Stimulated activated naive CD8-positive, alpha-beta T cell treated with anti-CD3 and anti-CD28 coated beads, Interleukin-15, amount 100 ng/mL, for 72 hours (primary cell): ENCODE measurements at places on chromosomes 13 and 19.

DNA sequence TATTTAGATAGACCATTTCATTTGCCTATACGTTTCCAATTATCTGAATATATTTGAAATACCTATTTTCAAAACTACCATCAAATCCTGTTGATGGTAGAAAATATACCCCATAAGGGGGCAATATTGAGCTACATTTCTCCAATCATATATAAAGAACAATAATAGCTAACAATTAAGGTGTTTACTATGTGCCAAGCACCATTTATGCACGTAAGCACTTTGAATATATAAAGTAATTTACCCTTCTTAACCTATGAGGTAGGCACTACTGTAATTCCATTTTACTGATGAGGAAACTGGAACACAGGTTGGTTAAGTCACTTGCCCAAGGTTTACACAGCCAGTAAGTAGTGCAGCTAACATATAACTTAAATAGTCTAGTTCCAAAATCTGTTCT, 79.2 kb downstream of the UBL3 start:
- DNase-seq = no peak

- DNase-seq = no peak
These were observed 22.8 kb upstream of the UPF3A start for GRCh38 chr13:114258589-114258988.

DNA sequence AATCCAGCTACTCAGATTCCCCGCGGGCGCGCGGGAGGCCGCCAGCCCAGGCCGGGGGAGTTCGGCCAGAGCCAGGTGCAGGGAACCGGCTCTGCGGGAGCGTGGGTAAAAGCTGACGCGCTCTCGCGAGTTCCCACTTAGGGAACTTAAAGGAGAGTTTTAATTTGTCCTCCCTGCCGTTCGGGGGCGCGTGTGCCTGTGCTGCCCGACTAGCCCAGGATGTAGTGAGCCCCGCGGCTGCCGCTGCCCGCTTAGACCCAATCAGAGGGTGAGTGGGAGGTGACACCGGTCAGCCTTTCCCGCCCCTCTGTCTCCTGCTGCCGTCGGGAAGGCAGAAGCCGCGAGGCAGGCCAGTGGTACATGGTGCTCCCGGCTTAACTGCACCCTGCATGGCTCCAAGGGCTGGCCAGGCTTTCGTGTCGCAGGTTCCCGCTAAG, 36.0 kb upstream of the NEK3 start:
- DNase-seq = peak; percentile 76

DNA sequence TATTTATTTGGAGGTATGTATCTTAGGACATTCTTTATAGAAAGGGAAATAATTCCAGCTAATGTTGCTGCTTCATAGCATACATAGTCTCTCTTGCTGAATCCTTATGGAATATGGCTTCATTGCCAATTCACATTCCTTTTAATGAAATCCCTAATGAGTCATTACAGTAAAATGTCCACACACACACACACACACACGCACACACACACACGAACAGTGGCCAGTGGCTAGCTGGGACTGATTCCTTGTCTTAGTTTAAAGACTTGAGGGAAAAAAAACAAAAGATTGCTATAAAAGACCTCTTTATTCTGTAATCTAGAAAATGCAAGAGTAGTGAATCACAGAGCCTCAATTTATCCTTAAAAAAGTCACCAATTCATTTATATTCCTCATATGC, 301.6 kb downstream of the SLITRK6 start:
- DNase-seq = no peak

GRCh38 chr13:97982286-97982685, 28.8 kb downstream of the IPO5 start:
- no peak for DNase-seq

DNA sequence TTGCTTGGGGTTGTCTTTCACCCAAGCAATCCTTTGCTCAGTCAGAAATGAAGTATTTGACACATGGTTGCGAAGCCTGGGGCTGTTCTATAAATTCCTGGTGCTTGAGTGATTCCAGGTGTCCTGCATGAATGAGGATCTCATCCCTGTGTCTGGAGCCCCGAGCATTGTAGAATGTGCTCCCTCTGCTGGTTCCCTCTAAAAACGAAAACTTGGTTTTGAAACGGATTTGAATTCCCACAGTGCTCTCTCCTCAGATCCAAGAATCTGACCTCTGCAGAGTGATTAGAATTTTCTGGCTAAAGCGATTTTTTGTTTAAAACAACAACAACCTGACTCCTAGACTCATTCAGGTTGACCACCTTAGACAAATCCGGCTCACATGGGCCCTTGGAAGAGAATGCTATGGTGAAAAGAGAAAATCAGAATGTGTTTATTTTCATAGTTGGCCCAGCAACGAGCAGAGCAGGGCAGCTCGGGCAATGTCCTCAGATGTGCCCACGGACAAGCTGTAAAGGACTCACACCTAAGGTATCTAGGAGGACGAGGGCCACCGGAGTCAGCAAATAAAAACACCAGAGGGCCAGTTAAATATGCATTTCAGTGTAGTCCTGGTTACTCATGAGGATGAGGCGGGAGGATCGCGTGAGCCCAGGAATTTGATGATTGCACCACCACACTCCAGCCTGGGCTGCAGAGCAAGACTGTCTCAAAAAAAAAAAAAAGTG, 8.7 kb upstream of the ATP12A start:
- DNase-seq = no peak

DNA sequence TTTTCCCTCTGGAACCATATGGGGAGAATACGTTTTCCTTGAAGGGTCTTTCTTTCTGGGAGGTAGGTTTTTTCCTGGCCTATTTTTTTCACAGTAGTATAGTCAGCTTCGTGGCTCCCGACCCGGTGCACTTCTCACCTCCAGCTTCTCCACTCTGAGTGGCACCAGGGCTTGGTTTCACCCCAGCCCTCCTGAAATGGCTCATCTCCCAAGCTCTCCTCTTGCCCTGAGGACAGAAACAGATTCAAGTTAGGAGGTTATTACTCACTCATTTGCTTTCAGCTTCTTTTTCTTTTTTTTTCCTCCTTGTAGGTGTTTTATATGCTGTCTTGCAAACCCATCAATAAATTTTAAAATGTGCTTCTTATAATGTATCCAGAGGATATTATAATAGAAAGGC, 199.3 kb downstream of the RFC3 start:
- no peak for DNase-seq

DNA sequence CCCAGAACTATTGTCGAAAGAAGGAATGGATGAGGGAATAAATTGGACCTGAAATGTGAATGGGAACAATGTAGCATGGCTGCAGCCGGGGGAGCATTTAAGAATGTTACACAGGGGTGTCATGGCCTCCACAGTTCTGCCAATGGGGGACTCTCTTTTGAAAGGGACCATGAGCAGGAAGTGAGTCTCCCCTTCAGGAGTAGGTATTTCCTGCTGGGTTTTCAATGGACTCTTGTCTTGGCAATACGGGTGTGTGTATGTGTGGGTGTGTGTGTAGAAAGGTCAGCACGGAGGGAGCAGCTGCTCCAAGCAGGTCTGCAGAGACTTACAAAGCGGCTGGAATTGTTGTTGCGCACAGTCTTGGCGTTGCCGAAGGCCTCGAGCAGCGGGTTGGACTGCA, 24.4 kb downstream of the MYO1F start:
- no peak for DNase-seq

DNA sequence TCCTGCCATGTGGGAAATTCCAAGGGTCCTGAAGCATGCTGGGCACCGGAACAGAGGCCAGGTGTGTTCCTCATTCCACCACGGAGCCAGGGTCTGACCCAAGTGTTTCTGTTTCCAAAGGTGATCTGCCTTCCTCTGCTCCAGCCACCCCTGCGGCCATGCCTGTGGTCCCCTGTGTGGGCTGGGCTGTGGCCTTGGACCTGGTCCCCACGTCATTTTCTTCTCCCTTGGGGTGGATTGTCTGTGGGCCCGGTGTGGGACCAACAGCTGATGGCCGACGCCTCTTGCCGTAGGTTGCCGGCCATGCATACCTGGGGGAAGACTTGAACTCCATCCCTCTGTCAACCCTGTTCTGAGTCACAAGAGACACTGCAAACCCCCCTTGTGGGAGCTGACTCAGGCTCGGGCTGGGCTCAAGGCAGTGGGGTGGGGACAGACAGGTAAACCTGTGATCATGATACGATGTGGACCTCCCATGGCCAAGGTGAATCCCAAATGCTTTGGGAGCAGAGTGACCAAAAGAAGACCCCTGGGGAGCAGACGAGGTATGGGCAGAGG, 35.0 kb downstream of the ATP11A start:
- no peak for DNase-seq

DNA sequence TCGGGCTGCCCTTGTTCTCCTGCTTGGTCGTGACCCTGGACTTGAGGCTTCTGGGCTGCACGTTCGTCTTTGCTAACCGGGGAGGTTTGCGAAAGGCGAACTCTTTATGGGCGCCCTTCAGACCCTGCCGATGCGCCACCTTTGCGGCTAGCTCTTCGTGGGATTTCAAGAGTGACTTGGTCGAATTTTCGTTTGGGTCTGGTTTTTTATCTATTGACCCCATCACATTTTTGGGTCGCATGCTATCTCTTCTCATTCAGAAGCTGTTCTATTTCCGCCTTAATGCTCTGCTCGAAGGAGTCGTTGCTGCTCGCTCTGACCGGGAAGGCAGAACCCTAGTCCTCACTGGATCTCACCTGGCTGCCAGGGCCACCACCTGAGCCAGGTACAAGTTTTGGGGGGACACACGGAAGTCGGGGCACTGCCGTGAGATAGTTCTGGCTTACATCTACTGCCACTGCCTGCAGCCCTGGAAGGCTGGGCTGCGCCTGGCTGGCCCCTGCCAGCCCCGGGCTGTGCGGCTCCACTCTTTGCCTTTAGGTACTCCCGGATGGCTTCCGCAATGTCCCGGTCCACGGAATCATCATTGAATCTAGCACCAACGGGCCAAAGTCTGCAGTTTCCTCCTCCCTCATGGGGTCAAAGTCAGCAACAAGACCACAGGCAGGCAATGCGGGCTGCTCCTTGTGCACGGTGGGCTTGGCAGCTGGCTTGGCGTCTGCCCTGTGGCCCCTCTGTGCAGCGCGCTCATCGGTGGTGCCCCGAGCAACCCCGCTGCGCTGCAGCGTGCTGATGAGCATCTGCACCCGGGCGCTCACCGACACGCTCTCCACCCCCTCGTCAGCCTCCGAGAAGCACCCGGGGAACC, 16.2 kb downstream of the RB1 start:
- DNase-seq = peak; percentile 19

- DNase-seq = peak; percentile 40
These were observed 4.9 kb upstream of the SMIM17 start for GRCh38 chr19:56637976-56638555.

DNA sequence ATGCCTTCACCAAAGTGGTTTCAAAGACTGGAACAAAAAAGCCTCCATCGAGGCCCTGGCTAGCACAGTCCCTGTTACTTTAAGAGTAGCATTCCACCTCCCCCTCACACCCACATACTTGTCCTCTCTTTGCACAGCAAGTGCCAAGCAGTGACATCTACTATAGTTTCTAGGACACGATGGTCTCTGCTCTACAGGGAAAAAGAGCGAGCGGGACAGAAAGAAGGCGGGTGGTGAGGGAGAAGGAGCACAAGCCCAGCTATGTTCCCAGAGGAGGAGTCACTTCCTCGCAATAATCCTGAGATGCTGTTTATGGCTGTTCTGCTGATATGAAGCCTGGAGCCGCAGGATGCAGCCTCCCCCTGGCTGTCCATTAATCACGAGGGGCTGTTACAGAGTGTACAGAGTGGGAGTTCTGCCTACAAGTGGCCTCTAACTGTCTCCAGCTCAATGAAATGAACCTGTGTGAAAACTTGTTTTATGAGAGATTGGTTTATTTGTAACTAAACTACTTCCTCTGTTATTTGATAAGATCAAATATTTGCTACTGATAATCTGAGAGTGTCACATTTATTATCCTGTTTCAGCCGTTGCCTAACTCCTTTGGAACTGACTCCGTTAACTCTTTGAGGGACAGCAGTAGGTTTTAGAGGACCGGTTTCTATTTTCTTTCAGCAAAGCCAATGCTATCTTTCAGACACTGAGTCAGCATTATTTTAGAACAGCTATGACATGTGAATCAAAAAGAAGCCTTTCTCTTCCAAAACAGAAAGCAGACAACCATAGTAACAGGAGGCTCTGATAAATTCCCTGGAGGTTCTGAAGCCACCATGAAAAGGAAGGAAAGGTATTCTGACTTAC, 208.0 kb downstream of the SPRY2 start:
- no peak for DNase-seq

DNA sequence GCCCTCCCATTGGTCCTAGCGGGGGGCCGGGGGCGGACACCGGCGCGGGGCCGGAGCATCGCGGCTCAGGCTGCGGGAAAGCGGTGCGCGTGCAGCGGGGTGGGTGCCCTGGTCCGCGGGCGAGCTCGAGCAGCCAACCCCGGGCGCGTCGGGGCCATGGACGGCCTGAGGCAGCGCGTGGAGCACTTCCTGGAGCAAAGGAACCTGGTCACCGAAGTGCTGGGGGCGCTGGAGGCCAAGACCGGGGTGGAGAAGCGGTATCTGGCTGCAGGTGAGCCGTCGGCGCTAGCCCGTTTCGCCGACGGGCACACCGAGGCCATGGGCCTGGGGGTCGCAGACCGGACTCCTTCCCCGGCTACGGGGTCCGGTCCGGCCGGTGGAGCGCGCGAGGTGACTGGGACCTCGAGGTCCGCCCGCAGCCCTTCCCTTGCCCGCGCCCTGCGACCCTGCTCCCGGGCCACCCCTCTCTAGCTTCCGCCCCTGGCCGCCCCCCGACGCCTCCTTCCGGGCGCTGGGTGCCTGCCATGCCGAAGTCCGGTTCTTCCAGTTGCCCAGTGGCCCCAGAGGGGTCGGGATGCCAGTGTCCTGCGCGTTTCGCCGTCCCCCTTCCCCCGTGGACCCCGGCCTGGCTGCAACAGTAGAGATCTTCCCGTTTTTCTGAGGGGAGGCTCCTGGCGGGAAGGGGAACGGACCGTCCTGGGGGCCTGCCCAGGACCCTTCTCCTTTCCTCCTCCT, at the start of gene REEP6:
REEP6 (plus strand) TSS at position 68 of the 735 bp plus-strand sequence; CDS start at position 157, 89 bp downstream.
- no peak for DNase-seq

DNA sequence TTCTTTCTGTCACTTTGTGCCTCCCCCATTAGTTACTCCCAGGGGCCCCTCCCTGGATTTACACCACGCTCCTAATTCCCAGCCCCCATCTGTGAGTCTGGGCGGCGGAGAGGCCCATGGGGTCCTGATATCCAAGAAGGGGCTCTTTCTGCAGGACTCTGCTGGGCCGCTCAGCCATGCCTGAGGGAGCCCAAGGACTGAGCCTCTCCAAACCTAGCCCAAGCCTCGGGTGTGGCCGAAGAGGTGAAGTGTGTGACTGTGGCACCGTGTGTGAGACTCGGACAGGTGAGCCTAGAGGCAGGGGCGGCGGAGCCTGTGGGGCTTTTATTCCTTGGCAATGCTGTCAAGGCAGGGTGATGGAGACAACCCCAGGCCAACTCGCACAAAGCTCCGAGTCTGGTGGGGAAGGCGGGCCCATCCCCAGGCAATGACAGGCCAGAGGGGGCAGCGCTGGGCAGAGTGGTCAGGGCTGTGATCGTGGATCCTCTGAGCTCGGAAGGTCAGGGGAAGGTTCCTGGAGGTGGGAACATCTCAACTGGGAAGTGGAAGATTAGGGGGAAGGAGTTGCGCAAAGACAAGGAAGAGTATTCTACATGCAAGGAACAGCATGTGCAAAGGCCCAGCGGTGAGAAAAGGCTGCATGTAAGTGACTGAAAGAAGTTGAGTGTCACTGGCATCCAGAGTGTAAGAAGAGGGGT, 1.6 kb downstream of the PLEKHG2 start:
- no peak for DNase-seq
